ENCODE measurements at places on chromosomes 6 and 20. TPM values are rescaled to one million over a fixed set of nuclear protein-coding genes. Genes with fewer than 3 reads are reported as not detected.

The PDE7B gene
- total RNA-seq: 1.00 TPM

The PMEPA1 gene
- 4.3 TPM for total RNA-seq

The ADNP gene
- total RNA-seq: 72.2 TPM

The LZTS3 gene
- total RNA-seq: 3.5 TPM

The SEL1L2 gene
- not detected for total RNA-seq

DNA sequence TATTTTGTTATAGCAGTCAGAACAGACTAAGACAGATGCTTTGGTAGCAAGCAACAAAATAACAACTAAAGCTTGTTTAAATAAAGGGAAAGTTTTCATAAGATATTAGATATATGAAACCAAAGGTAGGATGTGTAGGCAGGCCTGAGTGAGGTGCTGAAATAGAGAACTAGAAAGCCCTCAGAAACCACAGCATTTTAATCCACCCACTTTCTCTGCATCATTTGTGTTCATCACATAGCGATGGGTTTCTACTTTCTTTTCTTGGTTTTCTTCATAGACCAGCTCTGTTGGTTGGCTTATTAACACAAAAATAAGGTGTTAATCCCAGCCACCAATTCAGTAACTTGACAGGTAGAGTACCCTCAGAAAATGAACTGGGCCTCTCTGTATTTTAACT lies 58.6 kb downstream of the RPS12 start:
- H3K36me3 ChIP-seq: peaks cover 6% of the 10 kb centered on the region
- H3K4me1 ChIP-seq: peaks cover 6% of the 10 kb centered on the region
- H3K27me3 ChIP-seq: peaks cover 33% of the 10 kb centered on the region
- no peak overlapping the region for H3K27ac ChIP-seq

DNA sequence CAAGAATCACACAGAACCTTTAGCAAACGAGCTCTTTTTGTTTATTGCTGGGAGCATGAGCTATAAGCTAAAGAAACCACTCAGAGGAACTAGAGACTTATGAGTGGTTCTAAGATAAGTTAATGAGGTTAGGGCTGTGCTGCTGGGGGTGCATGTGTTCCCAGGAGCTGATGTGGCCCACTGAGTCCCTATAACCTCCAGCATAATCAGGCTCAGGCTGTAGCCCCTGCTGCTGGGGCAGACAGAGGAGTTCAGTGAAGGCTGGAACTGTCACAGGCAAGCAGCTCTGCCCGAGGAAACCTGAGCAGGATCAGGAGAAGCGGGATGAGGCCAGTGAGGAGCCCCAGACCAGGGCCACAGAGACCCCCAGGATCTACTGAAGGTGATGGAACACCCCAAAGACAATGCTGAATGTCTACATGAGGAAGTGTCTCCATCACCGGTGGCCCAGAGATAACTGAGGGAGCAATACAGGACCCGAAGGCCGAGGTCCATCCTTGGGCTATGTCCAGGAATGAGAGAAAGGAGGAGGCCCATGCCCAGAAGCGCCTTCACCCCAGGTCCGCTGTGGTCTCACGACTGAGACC lies 17.3 kb downstream of the TUBB2B start:
- peak overlapping the region; percentile 82 for H3K27ac ChIP-seq
- no peak overlapping the region for H3K4me3 ChIP-seq
- peaks cover 25% of the 10 kb centered on the region for H3K4me1 ChIP-seq
- no peaks in the 10 kb centered on the region for H3K36me3 ChIP-seq
- DNase-seq: no peak
- H3K27me3 ChIP-seq: peaks cover 51% of the 10 kb centered on the region

GRCh38 chr20:561437-562231 lies 18.0 kb upstream of the CSNK2A1 start:
- peak; percentile 57 for DNase-seq
- no peaks in the 10 kb centered on the region for H3K36me3 ChIP-seq
- H3K27me3 ChIP-seq: peaks cover 11% of the 10 kb centered on the region
- H3K4me3 ChIP-seq: no peak overlapping the region
- H3K4me1 ChIP-seq: no peaks in the 10 kb centered on the region
- H3K27ac ChIP-seq: no peak overlapping the region

- no peaks in the 10 kb centered on the region for H3K27me3 ChIP-seq
- no peaks in the 10 kb centered on the region for H3K36me3 ChIP-seq
- no peak overlapping the region for H3K27ac ChIP-seq
- DNase-seq: no peak
- H3K4me3 ChIP-seq: no peak overlapping the region
- no peaks in the 10 kb centered on the region for H3K4me1 ChIP-seq
These were observed 10.8 kb downstream of the BPIFA2 start for GRCh38 chr20:33178726-33179125.

GRCh38 chr6:65126667-65127066 lies 580.4 kb downstream of the EYS start:
- H3K4me3 ChIP-seq: no peak overlapping the region
- no peaks in the 10 kb centered on the region for H3K36me3 ChIP-seq

- H3K36me3 ChIP-seq: peaks cover 9% of the 10 kb centered on the region
- peak; percentile 34 for DNase-seq
- H3K27ac ChIP-seq: peak overlapping the region; percentile 93
- H3K4me1 ChIP-seq: peaks cover 71% of the 10 kb centered on the region
These were observed 107.0 kb downstream of the HUS1B start for GRCh38 chr6:549906-550305.

GRCh38 chr6:169558774-169559441 lies 142.9 kb downstream of the WDR27 start:
- H3K27me3 ChIP-seq: peaks cover 71% of the 10 kb centered on the region
- peaks cover 2% of the 10 kb centered on the region for H3K36me3 ChIP-seq
- no peak overlapping the region for H3K27ac ChIP-seq
- DNase-seq: no peak

- H3K27me3 ChIP-seq: no peaks in the 10 kb centered on the region
- no peaks in the 10 kb centered on the region for H3K36me3 ChIP-seq
- no peak overlapping the region for H3K4me3 ChIP-seq
- H3K27ac ChIP-seq: no peak overlapping the region
- no peaks in the 10 kb centered on the region for H3K4me1 ChIP-seq
- no peak for DNase-seq
These were observed 1059.5 kb upstream of the FLRT3 start for GRCh38 chr20:15396900-15397299.

DNA sequence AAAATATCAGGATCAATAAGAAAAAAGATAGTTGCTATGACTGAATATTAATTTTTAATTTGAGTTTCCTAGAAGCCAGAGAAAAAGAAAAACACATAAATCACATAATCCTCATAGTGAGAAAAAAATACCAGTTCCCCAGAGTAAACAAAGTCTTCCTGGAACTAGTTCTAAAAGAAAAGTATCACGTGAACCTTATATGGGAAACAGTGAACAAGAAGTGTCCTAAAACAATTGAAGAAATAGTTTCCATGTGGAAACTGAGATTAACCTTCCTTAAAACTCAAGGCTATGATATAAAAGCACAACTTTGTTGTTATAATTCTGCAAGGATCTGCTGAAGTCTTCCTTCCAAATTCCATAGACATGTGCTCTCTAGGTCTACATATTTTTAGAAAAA lies 50.6 kb downstream of the RCAN2 start:
- no peaks in the 10 kb centered on the region for H3K27me3 ChIP-seq
- no peak for DNase-seq
- H3K27ac ChIP-seq: no peak overlapping the region
- no peak overlapping the region for H3K4me3 ChIP-seq
- no peaks in the 10 kb centered on the region for H3K36me3 ChIP-seq

DNA sequence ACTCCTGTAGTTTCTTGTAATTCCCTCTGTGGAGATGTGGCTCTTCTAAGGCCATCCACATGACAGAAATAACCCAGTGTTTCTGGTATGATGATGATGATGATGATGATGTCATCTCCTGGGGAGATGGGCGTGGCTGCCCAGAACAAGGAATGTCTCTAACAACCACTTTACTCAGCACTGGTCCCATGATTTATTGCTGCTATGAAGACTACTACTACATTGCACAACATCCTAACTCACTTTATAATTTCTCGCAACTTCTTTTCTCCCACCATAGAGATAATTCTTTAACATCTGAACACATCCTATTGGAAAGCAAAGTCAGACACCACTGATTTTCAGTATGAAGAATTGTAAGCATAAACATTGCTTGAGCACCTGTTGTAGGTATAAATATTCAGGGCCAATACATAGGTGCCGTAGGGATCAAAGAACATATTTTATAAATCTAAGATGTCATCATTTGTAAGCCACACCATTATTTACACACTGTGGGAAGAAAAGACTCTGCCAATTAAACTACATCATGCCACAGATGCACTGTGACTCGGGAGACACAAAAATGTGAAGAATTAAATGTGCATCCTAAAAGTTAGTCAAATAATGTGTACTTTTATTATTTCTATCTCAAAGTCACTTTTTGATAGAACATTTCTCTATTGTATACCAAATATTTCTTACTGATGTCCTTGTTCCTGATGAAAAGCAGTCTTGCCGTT lies 6.4 kb downstream of the TPMT start:
- DNase-seq: no peak
- H3K27ac ChIP-seq: no peak overlapping the region
- H3K36me3 ChIP-seq: peaks cover 4% of the 10 kb centered on the region
- no peak overlapping the region for H3K4me3 ChIP-seq

DNA sequence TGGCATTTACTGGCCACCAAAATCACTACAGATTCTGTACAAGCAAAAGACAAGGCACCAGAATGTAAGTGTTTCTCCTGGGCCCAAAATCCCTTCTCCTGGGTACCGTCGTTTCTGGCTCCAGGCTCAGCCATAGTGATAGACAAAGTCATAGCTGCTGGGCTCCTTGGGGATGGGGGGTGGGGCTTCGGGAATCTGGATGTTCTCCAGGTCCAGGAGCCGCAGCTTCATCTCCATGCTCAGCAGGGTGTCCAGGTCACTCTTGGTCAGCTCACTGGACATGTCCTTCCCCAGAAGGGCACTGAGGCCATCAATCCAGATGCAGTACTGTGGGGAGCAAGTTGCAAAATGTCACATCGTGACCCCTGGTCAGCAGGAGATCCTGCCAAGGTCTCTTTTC lies 39.2 kb downstream of the ELMO2 start:
- DNase-seq: no peak
- H3K4me3 ChIP-seq: no peak overlapping the region
- H3K4me1 ChIP-seq: peaks cover 57% of the 10 kb centered on the region
- no peak overlapping the region for H3K27ac ChIP-seq
- H3K36me3 ChIP-seq: peaks cover 19% of the 10 kb centered on the region

GRCh38 chr20:41178904-41179432 lies 41.6 kb downstream of the PLCG1 start:
- no peak overlapping the region for H3K4me3 ChIP-seq
- no peak for DNase-seq
- peaks cover 10% of the 10 kb centered on the region for H3K4me1 ChIP-seq
- H3K27ac ChIP-seq: no peak overlapping the region

- DNase-seq: no peak
- H3K36me3 ChIP-seq: no peaks in the 10 kb centered on the region
- H3K27ac ChIP-seq: no peak overlapping the region
These were observed 33.2 kb upstream of the VGLL2 start for GRCh38 chr6:117232196-117232595.

GRCh38 chr20:60064554-60065196 lies 106.5 kb downstream of the CDH26 start:
- no peak overlapping the region for H3K4me3 ChIP-seq
- no peaks in the 10 kb centered on the region for H3K4me1 ChIP-seq
- H3K36me3 ChIP-seq: no peaks in the 10 kb centered on the region

Measured in activated T-cell treated with anti-CD3 and anti-CD28 coated beads, Interleukin-2, amount 50 U/mL, for 72 hours (primary cell).